ENCODE measurements at places on chromosomes 7 and 10. TPM values are rescaled to one million over a fixed set of nuclear protein-coding genes. Genes with fewer than 3 reads are reported as not detected.

DNA sequence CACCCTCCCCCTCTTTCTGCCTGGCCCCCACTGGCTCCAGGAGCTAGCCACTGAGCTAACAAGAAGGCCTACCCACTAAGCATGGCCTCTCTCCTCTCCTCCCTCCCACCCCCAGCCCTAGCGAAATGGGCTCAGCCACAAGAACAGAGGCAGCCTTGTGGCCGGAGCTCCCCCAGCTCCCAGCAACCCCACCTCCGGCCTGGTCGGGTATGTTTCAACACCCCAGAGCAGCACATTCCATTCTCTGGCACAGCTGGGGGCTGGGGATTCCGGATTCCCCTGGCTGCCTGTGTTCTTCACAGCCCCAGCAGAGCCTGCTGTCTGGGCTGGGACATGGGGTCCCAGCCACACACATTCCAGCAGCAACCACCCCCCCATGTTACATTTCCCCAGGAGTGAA, 9.0 kb downstream of the SFRP5 start:
- DNase-seq, result peak; percentile 48

GRCh38 chr10:51663086-51663485, 36.3 kb downstream of the CSTF2T start:
- DNase-seq, result no peak

- DNase-seq, result no peak
These were observed 49.7 kb downstream of the CPEB3 start for GRCh38 chr10:92241158-92241500.

The TASOR2 gene
- total RNA-seq, result 98.6 TPM

The CRTAC1 gene
- 1.9 TPM for total RNA-seq

The WEE2 gene
- total RNA-seq, result not detected

GRCh38 chr7:81140252-81140651, 221.4 kb upstream of the SEMA3C start:
- no peak for DNase-seq

- no peak for DNase-seq
These were observed 46.3 kb downstream of the MGMT start for GRCh38 chr10:129513312-129513711.

The MOGAT3 gene
- not detected for total RNA-seq

GRCh38 chr10:105068497-105068896, 427.4 kb downstream of the SORCS3 start:
- DNase-seq, result no peak

- DNase-seq, result no peak
These were observed 10.3 kb downstream of the CRHR2 start for GRCh38 chr7:30671793-30672465.

The MKX gene
- total RNA-seq, result 1.8 TPM

- DNase-seq, result no peak
These were observed 5.5 kb downstream of the ELOVL3 start for GRCh38 chr10:102231357-102232318.

- no peak for DNase-seq
These were observed 16.7 kb upstream of the SUN1 start for GRCh38 chr7:815284-816216.

The CLDN15 gene
- total RNA-seq, result 14.4 TPM

DNA sequence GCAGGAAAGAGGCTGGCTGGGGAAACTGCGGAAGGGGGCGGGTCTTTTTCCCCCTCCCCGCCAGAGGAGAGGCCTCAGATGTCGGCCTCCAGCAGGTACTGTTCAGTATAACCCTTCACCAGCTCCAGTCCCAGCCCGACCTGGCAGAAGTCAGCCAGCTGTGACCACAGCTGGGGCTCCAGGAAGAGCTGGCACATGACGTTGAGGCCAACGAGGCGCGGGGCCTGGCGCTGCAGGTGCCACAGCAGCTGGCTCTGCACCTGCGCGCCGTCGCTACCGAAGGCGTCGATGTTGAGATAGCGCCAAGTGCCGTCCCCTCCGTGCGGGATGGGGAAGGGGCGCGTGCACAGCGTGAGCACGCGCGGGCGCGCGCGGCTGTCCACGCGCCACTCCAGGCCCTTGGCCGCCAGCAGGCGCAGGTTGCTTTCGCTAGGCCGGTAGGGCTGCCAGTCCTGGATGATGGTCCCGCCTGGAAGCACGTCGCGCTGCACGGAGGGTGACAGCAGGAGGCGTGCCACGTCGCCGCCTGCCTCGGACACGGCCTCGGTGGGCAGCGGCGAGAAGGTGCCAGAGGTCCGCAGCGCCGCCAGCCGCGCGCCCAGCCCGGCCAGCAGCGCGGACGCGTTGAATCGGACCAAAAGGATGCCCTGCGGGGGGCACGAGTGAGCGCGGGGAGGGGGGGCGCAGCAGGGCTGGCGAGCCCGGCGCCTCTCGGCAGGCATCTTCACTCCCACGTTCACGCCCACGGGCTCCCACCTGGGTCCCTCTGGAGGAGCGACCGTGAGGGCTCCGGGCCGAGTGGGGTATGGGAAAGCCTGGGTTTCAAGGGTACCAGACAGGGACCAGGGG, 6.9 kb upstream of the VGF start:
- DNase-seq, result no peak

DNA sequence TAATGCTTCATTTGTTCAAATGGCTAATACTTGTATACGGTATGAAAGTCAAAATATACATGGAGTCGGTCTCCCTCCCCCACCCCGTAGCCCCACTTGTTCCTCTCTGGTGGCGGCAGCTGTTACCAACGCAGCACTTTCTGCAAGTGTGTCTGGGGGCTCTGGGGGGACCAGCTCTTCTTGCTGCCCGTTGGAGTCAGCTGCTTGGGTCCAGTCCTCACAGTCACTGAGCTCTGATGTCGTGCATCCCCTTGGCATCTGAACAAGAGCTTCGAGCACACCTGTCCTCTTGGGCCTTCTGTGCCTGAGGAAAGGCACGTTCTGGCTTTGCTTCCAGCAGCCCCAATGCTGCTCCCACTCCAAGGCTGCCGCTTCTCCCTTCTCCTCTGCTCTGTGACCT, 493.1 kb downstream of the PLXNA4 start:
- no peak for DNase-seq

The FGL2 gene
- total RNA-seq, result 17.4 TPM

DNA sequence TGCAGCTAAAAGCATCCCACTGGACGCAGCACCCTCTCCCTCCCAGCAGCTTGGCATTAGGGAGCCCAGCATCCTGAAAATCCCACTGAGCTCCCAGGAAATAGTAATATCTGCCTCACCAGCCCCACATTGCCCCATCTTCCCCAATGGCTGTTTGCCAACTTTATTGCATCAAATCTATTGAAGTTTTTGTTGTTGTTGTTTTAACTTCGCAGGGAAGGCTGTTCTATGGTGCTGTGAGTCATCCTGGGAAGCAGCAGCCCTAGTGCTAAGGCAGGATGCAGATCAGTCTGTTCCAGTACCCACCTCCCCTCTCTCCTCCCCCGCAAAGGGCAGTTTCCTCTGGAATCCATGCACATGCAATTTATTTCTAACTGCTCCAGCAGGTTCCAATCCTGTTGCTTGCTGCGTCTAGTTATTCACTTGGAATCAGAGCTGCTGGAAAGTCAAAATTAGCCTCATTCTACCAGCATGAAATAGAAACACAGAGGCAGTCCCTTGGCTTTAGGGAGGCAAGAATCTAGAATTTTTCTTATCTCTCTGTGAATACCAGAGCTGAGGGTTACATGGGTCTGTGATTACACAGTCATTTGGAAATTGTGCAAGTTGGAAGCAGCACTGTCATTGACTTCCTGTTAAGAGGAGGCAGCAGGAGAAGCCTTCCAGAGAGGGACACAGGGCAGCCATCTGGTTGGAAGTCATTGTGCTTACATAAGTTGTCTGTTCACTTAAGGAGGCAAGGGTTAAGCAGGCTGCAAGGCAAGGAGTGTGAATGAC, 115.9 kb upstream of the CACUL1 start:
- no peak for DNase-seq

DNA sequence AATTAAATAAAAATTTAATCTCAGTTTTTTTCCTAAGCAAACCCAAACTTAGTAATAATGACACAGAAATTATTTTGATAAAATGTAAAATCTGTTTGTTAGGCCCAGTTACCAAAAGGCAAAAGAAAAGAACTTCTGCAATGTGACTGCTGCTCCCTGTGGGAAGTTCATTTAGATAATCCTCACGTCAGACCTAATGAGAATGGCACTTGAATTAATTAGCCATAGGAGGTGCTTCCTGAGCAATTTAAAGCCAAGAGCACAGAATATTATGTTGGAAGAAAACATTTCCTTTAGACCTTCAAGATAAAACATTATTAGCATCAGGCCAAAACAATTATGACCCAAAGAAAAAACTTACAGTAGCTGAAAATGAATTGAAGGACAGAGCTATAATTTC, 19.4 kb downstream of the SPAM1 start:
- no peak for DNase-seq

The AKR1D1 gene
- total RNA-seq, result not detected

DNA sequence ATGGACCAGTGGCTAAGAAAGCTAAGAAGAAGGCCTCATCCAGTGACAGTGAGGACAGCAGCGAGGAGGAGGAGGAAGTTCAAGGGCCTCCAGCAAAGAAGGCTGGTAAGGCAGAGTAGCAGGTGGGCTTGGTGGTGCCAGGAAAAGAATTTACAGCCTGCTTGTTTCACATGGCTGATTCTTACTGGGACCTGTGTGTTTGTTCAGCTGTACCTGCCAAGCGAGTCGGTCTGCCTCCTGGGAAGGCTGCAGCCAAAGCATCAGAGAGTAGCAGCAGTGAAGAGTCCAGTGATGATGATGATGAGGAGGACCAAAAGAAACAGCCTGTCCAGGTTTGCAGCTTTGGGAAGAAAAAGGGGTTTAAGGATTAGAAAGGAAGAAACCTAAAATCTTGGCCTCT, 5.0 kb downstream of the NOLC1 start:
- no peak for DNase-seq

The NPTX2 gene
- 3.2 TPM for total RNA-seq

GRCh38 chr7:36661135-36661840, 63.0 kb downstream of the AOAH start:
- DNase-seq, result no peak

DNA sequence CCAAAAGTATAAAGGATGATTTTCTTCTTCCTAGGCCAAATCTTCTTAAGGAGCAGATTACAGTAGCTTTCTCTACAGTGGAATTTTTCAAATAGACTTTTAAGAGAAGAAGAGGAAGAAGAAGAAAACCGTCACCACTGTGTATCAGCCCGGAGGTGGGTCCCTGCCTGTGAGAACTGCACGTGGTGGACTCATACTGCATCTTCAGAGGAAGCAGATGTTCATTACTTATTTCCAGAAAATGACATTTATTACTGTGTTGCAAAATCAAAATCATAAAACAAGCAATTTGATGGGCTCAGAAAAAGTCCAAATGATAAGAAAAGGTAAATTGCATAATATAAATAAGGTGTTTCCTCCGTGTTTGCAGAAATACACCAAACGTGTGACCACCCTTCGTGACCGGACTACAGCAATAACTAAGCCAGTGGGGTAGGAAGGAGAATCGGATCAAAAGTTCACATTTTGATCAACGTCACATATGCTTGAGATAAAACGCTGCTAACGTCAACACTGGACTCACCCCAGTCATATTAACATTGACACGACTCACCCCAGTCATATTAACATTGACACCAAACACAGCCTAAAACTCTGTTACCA, 179.2 kb downstream of the PTPRN2 start:
- no peak for DNase-seq

The NACAD gene
- 7.5 TPM for total RNA-seq

The GRM8 gene
- not detected for total RNA-seq

DNA sequence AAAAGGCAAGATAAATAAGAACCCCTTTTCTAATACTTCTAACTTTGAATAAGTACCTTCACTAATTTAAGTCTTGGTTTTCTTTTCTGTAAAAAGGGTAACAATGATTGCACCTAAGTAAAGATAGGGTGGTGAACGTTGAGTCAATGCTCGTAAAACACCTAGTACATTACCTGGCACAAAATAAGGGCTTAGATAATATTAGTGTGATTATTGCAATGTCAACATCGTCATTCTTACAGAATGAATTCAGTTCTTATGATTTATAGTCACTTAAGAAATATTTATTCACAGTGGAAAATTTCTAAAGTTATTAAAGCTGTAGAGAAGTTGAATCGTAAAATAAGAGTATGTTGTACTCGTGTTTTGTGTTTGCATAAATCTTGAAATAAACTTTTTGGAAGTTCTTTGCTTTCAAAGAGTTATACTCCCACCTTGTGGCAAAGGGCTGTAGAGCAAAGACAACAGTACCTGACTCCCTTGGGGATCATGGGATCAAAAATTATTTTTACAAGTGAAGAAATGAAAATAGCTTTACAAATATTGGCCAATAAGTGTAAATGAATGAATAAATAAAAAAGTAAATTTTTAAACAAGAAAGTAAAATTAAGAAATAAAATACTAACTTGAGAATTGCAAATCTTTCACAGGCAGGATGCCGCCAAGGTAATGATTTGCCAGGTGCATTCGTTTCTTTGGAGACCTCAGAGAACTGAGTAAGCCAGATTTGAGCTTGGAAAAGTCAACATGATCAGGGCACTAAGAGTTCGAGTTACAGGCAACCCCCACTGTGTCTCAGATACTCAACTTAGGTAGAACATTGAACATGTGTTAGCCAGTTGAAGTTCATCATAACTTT, 285.8 kb upstream of the CACNA2D1 start:
- no peak for DNase-seq

DNA sequence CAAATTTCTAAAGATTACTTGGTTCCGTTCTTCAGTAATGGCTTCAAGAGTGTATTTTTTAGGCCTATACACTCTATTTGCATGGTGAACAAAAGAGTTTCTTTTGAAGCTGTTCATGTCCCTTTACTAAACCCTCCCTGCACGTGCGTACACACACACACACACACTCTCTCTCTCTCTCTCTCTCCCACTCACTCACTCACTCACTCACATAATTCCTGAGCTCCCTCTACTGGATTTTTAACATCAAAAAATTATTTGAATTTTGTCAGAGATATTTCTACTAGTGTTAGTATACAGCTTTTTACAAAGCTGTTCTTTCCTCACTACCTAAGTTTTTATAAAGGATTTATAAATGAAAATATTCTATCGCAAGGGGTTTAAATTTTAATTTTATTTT, 85.9 kb downstream of the UBE3C start:
- DNase-seq, result no peak
